ENCODE measurements at places on chromosomes 4 and X.

GRCh38 chr4:81552086-81552485 is 80.4 kb upstream of the RASGEF1B start:
- DNase-seq, result no peak

- DNase-seq, result no peak
Observed at GRCh38 chr4:87620086-87620485, 11.8 kb downstream of the DSPP start.

DNA sequence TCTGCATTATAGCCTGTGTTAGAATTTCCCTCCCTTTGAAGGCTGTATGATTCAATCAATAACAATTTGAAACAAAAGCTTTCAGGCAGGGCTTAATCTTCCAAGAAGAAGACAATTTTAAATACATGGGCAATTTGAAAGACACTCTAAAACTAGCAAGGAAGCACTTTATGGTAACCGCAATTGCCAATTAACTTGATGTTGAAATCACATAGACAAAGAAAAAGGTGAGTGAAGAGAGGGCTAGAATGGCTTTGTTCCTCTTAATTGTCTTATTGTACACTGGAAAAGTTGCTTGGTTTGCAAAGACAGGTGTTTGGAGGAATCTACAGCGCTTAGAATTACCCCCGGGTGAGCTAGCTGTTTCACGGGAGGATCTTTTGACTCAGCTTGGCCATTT is 74.4 kb upstream of the PRKX start:
- no peak for DNase-seq

- no peak for DNase-seq
Observed at GRCh38 chr4:84583876-84584380, 1.0 kb downstream of the CDS1 start.

DNA sequence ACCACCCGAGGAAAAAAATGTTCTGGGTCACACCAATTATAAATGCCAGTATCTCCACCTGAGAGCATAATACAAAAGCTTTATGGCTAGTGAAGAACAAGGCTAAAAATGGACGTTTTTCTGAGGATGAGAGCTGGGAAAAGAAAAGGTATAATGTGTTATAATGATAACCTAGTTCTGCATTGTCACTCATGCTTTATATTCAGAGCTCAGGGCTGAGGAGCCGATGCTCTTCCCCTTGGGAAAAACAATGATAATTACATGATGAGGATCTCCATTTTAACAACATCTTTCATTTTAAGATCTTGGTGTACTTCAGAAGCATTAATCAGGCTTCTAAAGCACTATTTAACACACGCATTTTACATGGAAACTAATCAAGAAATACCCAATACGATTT is 333.7 kb downstream of the UNC5C start:
- DNase-seq, result no peak

GRCh38 chrX:100695302-100695701 is 36.6 kb downstream of the SYTL4 start:
- DNase-seq, result no peak

- no peak for DNase-seq
Observed at GRCh38 chr4:107255114-107255513, 219.0 kb upstream of the DKK2 start.

- no peak for DNase-seq
Observed at GRCh38 chr4:35739308-35739707, 505.0 kb downstream of the ARAP2 start.

DNA sequence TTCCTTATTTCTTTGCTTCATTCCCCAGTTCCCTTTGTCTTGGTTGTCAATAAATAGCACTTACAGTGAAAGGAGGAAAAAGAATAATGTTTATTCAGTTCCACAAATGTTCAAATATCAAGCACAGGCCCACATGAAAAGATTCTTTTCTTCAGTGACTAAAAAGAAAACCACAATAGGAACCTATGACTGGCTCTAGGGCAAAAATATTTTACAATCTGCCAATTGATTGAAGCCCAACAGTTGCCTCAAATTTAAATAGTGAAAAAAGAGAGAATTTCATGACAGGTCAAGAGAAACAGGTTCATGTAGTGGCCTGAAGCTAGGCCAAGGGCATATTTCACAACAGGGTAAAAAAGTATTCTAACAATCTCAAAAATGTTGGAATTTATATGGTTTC is 553.8 kb downstream of the CENPC start:
- no peak for DNase-seq

- DNase-seq, result no peak
Observed at GRCh38 chrX:129654652-129655546, at the start of gene APLN. Gene APLN (minus strand): TSS chrX:129654956. CDS start chrX:129654630, 326 bp downstream.

DNA sequence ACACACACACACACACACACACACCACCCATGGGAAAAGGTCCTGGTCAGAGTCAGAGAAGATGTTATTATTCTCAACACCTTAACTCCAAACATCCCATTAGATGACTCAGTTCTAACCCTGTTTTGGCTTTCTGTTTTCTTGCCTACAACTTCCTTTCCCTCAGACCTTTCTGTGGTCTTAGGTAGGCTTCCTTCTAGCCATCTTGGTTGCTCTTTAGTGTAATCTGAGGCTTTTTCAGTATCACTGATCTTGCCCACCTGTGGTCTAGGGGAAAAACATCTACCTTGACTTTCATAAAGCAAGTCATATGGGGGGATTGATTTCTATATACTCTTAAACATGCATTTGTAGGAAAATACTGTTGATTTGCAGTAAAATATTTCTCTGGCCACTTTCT is 56.9 kb downstream of the ATG4A start:
- no peak for DNase-seq

- DNase-seq, result no peak
Observed at GRCh38 chr4:7466904-7467303, 32.2 kb upstream of the PSAPL1 start.

GRCh38 chr4:26819478-26820095 is 41.1 kb upstream of the STIM2 start:
- no peak for DNase-seq

DNA sequence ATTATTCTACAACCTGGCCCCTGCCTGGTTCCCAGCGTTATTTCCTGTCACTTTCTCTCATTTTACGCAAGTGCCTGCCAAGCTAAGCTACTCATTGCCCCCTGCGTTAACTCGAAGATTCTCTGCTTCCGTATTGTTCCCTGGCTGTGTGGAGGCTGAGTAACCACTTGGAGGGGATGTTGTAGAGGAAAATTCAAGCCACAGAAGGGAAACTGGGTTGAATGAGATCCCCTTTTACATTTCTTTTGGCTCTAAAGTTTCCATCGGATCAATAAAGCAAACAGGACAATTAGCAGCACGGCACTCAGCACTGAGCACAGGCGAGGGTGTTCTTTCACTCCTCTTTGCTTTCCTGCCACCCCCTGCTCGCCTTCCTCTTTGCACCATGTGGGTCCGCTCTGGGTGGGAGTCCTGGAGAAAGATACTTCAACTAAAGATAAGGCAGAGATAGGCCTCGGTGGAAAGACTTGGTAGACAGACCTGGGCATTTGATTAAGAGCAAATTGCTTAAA is 4.2 kb upstream of the TMSB4X start:
- no peak for DNase-seq

DNA sequence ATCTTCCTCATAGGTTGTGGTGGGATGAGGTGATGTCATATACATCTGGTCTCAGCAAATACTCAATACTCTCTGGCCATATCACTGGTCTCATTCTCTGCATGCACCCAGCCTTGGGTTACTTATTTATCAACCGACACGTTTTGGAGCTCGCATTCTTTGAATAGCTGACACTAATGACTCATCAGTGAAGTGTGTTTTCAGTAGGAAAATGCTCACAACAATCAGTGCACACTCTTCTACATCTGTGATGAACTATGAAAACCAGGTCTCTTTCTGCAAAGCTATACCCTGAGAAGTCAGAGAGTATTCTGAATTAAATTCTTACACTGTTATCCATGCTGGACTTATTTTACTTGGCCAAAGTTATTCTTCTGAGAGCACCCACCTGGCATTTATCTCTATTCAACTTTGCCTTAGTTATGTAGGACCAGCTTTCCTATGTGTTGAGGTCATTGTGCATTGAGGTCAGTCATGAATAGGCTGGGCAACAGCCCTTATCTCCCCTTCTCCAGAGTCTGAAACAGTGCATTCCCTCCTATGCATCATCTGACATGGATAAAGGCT is 58.7 kb upstream of the DHX15 start:
- DNase-seq, result no peak

GRCh38 chr4:106618956-106619355 is 250.4 kb upstream of the GIMD1 start:
- DNase-seq, result no peak

- no peak for DNase-seq
Observed at GRCh38 chrX:45628041-45628440, 427.4 kb upstream of the DIPK2B start.

- no peak for DNase-seq
Observed at GRCh38 chr4:48896845-48897244, 9.7 kb downstream of the OCIAD2 start.

DNA sequence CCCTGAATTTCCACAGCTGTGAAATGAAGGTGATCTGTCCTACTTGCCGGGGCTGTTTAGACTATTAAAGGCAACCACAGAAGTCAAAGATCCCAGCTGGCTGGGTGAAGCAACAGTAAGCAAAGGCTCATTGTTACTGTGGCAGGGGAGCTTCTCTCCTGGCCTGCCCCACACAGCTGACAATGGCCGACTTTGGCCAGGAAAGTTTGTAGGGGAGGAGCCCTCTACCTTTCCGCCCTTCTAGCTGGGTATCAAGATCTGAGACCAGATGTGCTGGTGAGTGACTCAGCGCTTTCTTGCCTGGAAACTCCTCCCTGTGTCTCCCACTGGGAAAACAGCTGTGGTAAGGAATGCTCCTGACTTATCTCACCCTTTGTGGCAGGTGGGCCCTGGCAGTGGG is 21.1 kb downstream of the RASSF6 start:
- DNase-seq, result no peak

GRCh38 chr4:66750273-66750672 is 795.0 kb downstream of the CENPC start:
- DNase-seq, result no peak

DNA sequence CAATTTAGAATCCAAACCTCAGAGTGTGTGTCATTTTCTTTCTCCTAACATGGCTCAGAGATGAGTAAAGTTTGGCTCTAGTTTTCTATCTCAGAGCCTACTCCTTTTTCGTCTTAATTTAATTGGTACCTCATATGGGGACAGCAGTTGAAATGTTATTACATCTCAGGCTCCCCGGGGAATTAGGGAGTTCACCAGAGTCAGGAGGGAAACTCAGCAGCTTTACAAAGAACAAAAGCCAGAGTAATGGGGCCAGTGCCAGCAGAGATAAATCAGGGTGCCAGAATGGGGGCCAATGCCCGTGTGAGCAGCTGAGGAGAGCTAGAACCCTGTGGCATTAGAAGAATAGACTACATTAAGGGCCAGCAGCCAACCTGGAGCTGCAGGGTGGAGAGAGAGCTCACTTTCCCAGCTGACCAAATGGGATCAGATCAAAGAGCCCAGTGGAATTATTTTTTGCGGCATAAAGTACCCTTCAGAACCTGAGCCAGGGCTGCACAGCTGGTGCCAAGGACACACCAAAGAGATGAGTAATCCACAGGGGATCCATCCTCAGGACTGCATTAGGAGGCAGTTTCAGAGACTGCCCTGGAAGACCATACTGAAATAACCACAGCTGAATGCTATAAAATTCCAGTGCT is 207.1 kb upstream of the DKK2 start:
- no peak for DNase-seq

- no peak for DNase-seq
Observed at GRCh38 chrX:24428516-24428915, 36.6 kb upstream of the PDK3 start.

GRCh38 chr4:165381821-165382373 is 3.1 kb downstream of the CPE start:
- DNase-seq, result no peak

GRCh38 chrX:118114971-118115370 is 1.6 kb downstream of the KLHL13 start:
- DNase-seq, result no peak

DNA sequence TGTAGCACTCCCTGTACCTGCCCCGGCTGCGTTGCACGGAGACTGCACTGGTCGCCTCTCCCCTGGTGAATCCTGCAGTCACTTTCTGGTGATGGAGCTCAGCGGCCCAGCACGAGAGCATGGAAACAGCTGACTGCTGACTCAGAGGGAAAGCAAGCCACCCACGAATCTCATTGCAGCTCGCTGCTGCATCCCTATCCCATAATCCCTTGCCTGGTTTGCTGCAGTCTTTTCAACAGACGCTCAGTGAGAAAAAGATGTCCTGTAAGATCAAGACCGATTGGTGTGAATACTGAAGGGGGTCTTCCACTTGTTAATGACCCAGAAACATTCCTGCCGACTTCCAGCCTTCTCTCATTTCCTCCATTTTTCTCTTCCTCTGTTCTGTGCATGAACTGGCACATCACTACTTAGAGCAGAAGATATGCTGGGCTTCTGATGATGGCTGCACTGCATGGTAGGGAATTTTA is 52.9 kb downstream of the TRIM2 start:
- no peak for DNase-seq

DNA sequence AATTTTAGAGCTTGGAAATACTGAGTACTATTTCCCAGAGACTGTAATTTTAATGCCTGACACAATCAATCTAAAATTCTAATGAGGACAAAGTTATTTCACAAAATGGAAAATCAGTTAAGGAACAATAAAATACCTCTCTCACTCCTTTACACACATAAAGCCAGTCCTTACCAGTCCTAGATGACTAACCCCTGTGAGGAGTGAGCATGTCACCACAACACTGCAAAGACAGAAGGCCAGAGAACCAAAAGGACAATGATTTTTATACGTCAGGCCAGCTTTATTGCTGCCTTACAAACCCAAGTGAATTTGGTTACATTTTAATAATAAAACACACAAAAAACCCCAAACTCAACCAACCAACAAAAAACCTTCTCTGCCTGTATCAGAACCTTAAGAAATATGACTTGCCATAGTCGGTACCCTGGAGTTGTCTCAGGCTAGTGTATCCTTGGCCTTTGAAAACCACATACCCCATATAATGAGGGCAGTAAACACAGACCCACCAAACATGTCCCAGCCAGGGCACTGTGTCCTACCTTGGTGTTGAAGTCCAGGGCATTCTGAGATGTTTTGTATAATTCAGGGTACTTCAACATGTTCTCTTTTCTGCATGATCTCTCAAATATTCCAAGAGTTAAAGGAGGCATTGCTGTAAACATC is 57.6 kb downstream of the SHISA3 start:
- DNase-seq, result no peak

DNA sequence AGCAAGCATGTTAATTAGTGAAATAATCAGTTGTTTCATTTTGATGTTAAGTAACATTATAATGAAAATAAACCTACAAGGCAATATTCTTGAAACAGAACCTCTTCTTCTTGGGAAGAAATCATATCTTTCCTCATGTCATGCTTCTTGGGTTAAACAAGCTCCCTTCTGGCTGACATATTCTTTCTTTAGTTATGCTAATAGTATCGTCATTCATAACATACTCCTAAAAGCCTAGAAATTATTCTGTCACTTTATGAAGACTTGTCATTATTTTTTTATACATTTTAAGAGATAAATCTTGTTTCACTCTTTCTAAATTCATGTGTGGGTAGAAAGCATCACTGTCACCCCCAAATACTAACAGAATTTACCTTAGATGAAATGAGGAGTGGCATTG is 1047.0 kb upstream of the GRID2 start:
- no peak for DNase-seq

GRCh38 chrX:54494989-54495813 is 833 bp downstream of the FGD1 start:
- DNase-seq, result no peak

GRCh38 chr4:156374069-156374468 is 420.4 kb upstream of the CTSO start:
- DNase-seq, result no peak

- no peak for DNase-seq
Observed at GRCh38 chr4:55011761-55012160, 113.6 kb downstream of the KDR start.

Data from activated CD4-positive, alpha-beta T cell treated with anti-CD3 and anti-CD28 coated beads, Interleukin-2, amount 50 U/mL, for 24 hours (primary cell).